ENCODE measurements at places on chromosomes 4 and X.

DNA sequence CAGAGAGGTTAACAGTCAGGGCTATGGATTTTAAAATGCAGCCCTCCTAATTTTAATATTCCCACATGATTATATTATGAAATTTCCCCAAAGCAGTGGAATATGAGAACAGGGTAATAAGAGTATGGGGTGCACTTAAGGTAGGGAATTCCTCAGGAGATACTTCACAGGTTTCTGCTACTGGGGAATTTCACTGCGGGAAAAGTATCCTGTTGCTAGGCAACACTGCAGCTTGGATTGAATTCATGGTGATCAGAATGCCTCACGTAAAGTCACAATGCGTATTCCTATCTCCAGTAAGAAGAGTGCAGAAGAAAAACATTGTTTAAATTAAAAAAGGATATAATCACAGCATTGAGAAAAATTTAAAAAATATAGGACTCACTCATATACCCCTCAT is 398.1 kb upstream of the RPS6KA3 start:
- H3K4me1 ChIP-seq: peaks cover 22% of the 10 kb centered on the region
- no peaks in the 10 kb centered on the region for H3K27me3 ChIP-seq
- H3K27ac ChIP-seq: no peak overlapping the region
- H3K4me3 ChIP-seq: no peak overlapping the region

- no peaks in the 10 kb centered on the region for H3K27me3 ChIP-seq
- no peak overlapping the region for H3K27ac ChIP-seq
- no peak overlapping the region for H3K4me3 ChIP-seq
- H3K36me3 ChIP-seq: no peaks in the 10 kb centered on the region
- peaks cover 3% of the 10 kb centered on the region for H3K4me1 ChIP-seq
These were observed 233.3 kb upstream of the GPC4 start for GRCh38 chrX:133648594-133648993.

DNA sequence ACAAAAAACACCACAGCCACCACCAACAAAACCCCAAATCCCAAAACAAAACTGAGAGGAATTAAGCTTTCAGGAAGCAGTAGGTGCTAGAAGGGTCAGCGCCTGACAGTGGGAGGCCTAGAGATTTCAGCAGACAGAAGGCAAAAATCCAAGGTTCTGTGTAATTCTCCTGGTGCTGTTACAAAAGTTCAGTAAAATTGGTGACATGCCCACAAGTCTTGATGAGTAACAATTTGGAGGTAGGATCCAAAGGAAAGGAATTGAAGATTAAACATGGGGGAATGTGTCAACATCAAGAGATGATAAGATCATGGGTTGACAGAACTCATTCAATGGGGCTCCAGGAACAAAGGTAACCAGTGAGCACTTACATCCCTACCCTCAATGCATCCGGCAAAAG is 653.8 kb upstream of the CPEB2 start:
- H3K27ac ChIP-seq: no peak overlapping the region
- no peak for DNase-seq
- H3K4me1 ChIP-seq: no peaks in the 10 kb centered on the region
- no peak overlapping the region for H3K4me3 ChIP-seq

GRCh38 chr4:110472583-110473329 is 3.2 kb upstream of the ENPEP start:
- DNase-seq: peak; percentile 36
- H3K27ac ChIP-seq: no peak overlapping the region
- H3K4me1 ChIP-seq: no peaks in the 10 kb centered on the region
- H3K27me3 ChIP-seq: no peaks in the 10 kb centered on the region
- H3K4me3 ChIP-seq: no peak overlapping the region

GRCh38 chr4:75552452-75552851 is 3.4 kb upstream of the ODAPH start:
- peaks cover 9% of the 10 kb centered on the region for H3K4me1 ChIP-seq
- DNase-seq: no peak
- no peak overlapping the region for H3K27ac ChIP-seq
- H3K4me3 ChIP-seq: no peak overlapping the region
- no peaks in the 10 kb centered on the region for H3K27me3 ChIP-seq
- H3K36me3 ChIP-seq: no peaks in the 10 kb centered on the region
